ENCODE measurements at places on chromosomes 11 and 22.

- DNase-seq: no peak
Measured at GRCh38 chr22:36009085-36009484, 19.5 kb downstream of the RBFOX2 start.

DNA sequence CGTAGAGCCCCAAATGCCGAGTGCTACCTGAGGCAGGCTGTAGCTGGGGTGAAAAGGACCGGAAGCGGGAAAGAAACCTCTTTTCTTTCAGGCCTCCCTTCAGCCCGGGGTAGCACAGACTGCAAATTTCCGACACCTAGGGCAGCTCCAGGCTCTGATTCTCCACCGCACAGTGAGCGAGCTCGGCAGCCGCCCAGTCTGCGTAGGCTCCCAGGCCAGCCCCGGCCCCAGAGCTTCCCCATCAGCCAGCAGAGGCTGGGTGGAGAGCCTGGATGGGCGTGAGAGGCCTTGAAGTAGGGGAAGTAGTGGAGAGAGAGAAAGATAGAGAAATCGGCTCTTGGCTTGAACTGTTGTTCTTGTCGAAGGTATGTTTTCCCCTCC, 9.3 kb upstream of the PAX6 start:
- no peak for DNase-seq

- no peak for DNase-seq
Measured at GRCh38 chr11:115469361-115469760, 34.9 kb downstream of the CADM1 start.

DNA sequence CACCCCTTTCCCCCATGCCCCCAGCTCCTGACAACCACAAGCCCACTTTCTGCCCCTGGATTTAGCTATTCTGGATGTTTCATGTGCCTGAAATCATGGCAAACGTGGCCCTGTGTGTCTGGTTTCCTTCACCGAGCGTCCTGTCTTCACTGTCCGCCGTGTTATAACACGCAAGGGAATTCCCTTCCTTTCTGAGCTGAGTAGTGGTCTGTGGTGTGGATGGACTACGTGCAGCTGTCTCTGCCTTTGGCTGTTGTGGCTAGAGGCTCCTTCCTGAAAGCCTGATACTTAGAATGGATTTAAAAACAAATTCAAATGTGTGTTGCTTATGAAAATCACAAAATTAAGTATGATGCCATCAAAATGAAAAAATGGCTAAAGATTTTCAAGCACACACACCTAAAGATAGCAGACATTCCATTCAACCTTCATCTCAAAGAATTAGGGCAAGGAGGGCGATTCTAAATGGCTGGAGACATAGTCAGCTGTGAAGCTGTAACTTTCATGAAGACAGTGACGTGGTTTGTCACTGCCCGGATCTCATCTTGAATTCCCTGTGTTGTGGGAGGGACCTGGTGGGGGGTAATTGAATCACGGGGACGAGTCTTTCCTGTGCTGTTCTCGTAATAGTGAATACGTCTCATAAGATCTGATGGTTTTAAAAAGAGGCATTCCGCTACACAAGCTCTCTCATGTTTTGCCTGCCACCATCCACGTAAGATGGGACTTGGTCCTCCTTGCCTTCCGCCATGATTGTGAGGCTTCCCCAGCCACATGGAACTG, 30.5 kb downstream of the KCNQ1 start:
- no peak for DNase-seq

- DNase-seq: no peak
Measured at GRCh38 chr11:67300256-67300755, 3.0 kb upstream of the SSH3 start.

DNA sequence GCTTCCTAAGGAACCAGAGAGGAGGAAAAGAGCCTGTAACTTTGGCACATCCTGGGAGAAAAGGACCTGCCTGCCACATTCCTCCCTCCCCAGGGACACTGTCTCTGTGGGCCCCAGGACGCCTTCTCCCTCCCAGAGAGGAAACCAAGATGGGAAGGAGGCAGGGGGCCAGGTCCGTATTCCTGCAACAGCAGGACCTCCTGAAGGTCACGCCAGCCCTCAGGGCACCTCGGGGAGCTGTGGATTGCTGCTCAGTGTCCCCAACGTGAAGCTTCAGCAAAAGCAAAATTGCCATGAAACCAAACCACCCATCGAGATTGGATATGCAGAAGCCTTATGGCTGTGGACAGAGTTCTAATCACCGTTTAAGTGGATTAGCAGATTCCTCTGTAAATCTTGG, 86.7 kb downstream of the ARHGAP8 start:
- no peak for DNase-seq

DNA sequence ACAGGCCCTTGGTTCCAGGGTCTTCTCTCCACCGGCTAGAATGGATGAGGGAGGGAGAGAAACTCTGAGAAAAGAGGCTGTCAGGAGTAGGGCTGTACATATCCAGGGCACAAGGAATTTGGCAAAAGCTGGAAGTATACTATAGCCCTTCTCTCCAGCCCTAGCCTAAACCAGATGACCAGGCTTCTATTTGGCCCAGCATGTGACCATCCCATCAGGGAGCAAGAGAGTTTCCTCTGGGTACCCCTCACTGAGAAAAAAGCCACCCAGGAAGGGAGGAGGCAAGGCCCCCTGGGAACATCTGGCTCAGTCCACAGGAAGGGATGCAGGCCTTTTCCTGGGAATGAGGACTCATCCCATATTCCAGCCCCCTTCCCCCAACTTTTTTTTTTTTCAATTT, 8.3 kb downstream of the CD44 start:
- no peak for DNase-seq

DNA sequence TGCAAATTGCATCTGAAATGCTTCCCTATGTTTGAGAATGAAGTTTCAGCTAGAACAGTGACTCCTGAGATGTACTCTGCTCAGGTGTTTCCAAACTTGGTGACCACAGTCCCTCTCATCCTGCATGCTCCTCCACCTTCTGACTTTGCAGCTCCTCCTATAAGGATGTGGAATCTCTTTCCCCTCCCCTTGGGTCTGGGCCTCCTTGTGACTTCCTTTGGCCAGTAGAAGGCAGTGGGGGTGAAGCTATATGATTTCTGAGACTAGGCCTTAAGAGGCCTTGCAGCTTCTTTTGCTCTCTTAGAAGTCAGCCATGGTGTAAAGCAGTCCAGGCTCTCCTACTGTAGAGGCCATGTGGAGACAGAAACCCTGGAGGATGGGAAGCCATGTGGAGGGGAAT, 50.7 kb downstream of the CSF2RB start:
- DNase-seq: no peak

DNA sequence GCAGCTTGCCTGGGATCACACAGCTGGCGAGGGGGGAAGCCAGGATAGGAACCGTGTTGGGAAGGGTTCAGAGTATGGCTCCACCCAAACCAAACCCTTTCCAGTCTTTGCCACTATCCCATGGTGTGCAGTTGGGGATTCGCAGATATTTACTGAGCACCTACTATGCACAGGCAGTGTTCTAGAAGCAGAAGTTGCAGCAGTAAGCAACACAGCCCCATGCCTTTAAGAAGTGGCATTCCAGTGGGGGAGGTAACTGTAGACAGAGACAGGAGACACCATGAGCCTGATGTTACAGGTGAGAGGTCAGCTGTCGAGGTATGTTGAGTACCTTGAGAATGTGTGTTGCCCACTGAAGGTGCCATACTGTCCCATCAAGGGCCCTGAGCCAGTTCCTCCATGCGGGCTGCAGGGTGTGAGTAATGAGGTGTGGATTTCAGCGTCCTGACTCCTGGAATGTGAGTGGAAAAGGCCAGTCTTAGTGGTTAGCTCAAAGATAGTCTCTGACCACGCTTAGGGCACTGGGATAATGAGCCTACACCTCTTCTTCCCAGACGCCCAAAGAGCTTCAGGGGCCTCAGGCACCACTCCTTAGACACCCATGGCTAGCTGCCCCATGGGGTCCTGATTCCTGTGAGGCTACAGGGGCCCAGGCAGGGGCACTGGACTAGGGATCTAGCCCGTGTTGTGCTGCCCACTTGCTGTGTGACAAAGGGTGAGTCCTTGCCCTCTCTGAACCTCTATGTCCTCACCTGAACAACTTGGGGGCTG, 71.8 kb upstream of the TP53I11 start:
- DNase-seq: no peak

DNA sequence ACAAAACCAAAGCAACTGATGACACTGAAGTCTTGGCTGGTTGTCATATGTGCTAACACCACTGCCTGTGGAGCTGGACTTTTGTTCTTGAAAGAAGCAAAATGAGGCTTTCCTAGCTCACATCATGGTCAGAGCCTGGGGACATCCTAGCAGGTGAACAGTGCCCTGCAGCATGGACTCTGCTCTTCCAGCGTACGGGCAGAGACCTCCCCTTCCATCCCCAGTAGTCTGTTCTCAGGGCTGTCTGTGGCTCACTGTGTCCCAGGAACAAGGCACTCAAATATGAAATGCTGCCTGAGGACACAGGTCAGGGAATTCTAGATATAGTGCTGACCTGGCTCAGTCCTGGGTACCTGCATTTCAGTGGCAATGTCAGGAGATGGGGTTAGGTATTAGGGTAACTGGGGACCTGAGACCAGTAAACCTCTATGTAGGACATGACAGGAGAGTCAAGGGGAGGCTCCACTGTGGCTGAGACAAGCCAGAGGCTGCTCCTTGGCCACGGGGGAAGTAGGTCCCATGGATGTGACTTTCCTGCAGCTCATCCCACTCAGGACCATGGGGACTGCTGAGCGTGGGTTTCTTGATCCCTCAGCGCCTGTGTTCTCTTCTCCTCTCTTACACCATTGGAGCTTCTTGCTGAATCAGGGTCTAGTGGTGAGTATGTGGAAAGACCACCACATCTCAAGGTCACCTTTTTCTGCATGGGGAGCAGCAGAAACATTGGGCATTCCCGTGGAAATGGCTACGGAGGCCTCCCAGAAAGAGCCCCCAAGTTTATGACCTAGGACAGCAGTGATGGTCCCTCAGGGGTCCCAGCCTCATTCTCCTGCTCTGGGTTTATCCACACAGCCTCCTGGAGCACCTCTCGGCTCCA, 80.1 kb downstream of the ZNF280B start:
- DNase-seq: no peak

DNA sequence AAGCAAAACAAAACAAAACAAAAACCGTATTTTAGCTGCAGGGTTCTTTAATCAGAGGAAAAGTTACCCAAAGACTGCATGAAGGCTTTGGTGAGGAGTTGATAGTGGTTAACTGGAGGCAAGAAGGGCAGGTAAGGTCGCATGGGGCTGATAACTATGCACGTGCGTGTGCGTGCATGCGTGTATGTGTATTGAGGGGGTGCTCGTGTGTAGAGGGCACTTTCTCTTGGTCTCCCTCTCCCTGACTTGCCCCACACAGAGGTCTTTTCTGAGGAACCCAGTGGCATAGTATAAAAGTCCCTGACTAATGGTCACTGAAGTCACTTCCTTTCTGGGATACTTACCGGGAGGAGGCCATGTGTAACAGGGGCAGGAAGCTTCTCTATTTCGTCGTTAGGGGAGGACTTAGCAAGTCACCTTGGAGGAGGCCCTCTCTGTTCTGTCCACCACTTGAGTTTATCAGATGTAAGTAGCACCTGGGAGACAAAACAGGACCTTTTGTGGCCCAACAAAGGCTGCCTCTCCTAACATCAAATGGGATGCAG, 20.1 kb upstream of the FCHSD2 start:
- DNase-seq: no peak

DNA sequence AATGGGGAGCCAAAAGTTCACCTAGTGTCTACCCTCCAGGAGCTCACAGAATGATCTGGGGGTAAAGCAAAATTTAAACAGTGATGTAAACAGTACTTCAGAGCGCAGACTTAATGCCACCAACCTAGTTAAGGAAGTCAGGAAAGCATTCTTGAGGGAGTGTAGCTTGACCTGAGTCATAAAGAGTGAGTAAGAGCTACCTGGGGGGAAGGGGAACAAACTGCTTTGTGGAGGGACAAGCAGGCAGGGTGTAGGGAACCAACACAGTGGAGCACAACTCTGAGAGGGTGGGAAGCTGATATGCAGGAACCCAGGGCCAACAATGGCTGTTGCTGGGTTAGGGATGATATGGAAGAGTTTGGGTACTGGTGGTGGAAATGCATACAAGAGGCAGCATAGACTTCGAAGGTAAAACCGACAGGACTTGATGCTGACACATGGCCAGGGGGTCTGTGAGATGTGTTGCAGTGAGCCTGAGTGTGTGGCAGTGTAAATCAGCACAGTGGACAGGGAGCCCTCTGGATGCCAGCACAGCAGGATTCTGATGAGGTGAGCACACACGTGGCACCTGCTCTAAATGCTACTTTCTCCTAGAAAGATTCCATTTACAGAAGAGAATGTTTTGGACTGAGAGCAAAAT, 58.3 kb upstream of the CYP2D6 start:
- no peak for DNase-seq

DNA sequence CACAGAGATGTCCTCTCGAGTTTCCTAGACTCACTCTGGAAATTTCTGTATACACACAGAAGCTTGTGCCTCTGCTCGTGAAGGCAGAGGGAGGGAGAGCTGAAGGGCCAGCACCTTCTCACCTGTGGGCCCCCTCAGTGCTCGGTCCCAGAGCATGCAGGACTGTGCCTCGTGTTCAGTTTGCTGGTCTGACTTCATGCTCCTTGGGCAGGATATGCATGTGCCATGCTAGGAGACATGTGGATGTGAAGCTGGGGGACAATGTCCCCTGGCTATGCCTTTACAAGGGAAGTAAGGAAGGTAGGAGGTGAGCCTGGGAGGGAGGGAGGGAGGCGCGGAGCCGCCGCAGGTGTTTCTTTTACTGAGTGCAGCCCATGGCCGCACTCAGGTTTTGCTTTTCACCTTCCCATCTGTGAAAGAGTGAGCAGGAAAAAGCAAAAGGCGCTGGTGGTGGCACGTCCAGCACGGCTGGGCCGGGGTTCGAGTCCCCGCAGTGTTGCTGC, 22.6 kb downstream of the NEAT1 start:
- no peak for DNase-seq

GRCh38 chr11:44510372-44510771, 55.1 kb upstream of the CD82 start:
- DNase-seq: no peak

- DNase-seq: no peak
Measured at GRCh38 chr11:128422576-128423370, 164.6 kb downstream of the ETS1 start.

GRCh38 chr11:73647459-73648100, 1.2 kb downstream of the PLEKHB1 start:
- DNase-seq: no peak

DNA sequence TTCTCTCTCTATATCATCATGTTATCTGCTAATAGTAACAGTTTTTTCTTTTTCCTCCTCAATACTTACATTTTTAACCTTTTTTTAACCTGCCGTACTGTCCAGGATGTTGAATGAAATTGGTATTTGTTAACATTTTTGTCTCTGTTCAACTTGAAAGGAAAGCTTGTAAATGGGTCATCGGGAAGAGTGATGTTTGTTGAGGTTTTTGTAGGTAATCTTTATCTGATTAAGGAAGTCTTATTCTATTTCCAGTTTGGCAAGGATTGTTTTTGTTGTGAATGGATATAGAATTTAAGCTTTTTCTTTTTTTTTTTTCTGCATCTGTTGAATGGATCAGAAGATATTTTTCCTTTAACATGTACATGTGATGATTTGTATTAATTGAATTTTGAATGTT, 8.1 kb upstream of the NNMT start:
- DNase-seq: no peak

- no peak for DNase-seq
Measured at GRCh38 chr11:85737738-85738137, 51.7 kb upstream of the CCDC89 start.

Measured in NCI-H1048 (cell line).